Fibroblast of skin of left biceps (primary cell): ENCODE measurements at places on chromosomes 3 and 15.
A peak's percentile ranks its signal among the peaks of the same experiment; 100 is the strongest.

DNA sequence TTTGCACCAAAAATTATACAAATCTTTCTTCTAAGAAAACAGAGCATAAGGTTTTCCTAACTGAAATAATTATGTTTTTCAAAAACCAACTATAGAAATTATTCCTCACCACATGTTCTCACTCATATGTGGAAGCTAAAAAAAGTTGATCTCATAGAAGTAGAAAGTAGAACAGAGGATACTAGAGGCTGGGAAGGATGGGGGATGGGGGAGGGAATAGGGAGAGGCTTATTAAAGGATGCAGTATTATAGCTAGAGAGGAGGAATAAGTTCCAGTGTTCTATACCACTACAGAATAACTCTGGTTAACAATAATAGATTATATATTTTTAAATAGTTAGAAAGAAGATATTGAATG, 12.7 kb upstream of the TMEM212 start:
- DNase-seq = no peak

GRCh38 chr3:116154389-116154788, 290.9 kb downstream of the LSAMP start:
- no peak for DNase-seq

- DNase-seq = peak; percentile 72
Measured at GRCh38 chr3:151795276-151795675, 18.6 kb upstream of the AADAC start.

DNA sequence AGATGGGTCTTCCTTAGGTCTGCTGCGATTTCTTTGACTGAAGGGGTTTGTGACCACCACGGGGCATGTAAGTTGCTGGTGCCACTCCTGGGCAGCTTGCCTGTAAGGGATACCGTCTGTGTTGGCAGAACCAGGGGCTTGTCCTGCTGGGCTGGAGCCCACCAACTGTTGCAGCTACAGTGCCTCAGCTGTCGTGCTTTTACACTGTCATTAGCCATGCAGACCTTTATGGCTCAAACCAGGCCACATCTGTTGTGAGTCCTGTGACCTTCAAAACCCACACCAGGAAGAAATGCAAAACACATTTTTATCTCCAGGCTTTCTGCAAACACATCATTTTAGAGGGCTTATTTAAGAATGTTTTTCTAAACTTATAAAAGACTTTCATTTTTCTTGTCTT, 168.7 kb downstream of the PTPRG start:
- no peak for DNase-seq

DNA sequence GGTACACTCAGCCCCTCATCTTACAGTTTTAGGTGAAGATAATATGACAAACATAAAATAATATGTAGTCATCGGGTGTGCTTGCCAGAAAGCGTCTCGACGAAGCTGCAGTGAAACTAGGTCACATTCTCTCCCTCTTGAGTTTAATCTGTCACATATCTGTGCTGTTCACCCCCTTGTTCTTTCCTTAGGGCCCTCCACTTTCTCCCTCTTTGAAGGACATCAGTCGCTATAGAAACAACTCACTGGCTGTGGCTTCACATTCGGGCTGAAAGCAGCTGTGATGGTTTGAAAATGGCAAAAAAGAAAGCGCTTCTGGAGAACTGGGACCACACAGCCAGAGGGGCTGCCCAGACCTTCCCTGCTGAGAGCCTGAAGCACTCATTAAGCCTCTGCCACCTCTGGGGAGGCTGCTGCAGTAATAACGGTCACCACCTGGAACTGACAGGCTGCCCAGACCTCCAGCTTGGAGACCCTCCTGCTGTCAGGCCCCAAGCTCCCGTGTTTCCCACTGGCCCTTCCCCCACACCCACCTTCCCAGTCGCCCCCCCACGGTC, 50.3 kb downstream of the ABTB1 start:
- DNase-seq = no peak

DNA sequence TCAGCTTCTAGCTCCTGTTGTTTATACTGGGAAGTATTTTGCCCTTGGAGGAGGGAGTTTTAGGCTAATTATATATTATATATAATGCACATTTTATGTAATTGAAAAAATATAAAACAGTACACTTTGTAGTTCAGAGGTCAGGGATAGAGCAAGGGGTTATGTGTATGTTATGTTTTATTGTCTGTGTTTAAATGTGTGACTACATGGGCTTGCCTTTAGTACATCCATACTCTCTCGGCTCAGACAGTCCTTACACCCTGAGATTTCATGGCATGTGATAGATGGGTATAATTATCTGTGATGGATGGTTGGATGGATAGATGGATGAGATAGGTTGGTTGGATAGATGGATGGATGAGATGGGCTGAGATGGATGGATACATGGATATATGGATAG, 17.4 kb upstream of the ST3GAL6 start:
- DNase-seq = no peak

- DNase-seq = no peak
Measured at GRCh38 chr15:99475754-99476412, 89.9 kb upstream of the MEF2A start.
